ENCODE measurements at places on chromosomes 12 and 14. TPM values are rescaled to one million over a fixed set of nuclear protein-coding genes. Genes with fewer than 3 reads are reported as not detected.

SIX6 gene
- not detected for total RNA-seq

KCNC2 gene
- not detected for total RNA-seq

C1S gene
- 1.6 TPM for total RNA-seq

PABPN1 gene
- total RNA-seq: 259 TPM

TSPAN8 gene
- total RNA-seq: not detected

SCN8A gene
- 0.86 TPM for total RNA-seq

DDX51 gene
- total RNA-seq: 39.9 TPM

FZD10 gene
- not detected for total RNA-seq

GRCh38 chr14:95452176-95452892 is 64.1 kb downstream of the SYNE3 start:
- no peaks in the 10 kb centered on the region for H3K27me3 ChIP-seq
- H3K4me1 ChIP-seq: peaks cover 8% of the 10 kb centered on the region

GRCh38 chr12:59182658-59183455 is 262.6 kb upstream of the LRIG3 start:
- H3K27ac ChIP-seq: no peak overlapping the region
- no peak overlapping the region for H3K4me3 ChIP-seq
- no peaks in the 10 kb centered on the region for H3K4me1 ChIP-seq
- no peaks in the 10 kb centered on the region for H3K36me3 ChIP-seq
- no peaks in the 10 kb centered on the region for H3K27me3 ChIP-seq
- no peak for DNase-seq

DNA sequence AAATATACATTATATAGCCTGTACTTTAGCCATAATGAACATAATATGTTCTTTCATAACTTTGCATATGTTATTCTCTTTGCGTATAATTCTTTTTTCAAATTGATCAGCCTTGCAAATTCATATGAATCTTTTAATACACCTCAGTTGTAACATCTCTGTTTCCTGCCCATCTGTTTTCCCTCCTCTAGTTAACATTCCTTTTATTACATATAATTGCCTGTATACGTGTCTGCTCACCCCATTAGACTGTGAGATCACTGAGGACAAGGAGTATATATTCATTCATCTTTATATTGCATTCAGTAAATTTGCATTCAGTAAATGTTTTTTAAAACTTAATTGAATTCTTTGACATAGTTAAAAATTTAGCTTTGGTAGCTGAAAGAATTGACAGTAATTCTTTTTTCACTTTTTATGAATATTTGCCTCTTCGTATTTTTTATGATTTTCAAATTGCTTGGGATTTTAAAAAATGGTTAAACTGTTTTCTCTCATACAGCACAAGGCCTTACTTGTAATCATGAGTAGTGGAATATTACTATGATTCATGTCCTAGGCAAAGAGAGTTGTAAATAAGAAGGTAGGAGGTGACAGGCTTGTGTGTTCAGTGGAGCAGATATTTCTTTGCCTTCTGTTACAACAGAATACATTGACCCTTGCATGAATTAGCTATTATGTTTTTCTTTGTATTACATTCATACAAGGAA is 32.8 kb upstream of the KLHL42 start:
- DNase-seq: no peak
- no peaks in the 10 kb centered on the region for H3K4me1 ChIP-seq
- H3K27ac ChIP-seq: no peak overlapping the region
- H3K4me3 ChIP-seq: no peak overlapping the region

GRCh38 chr12:42236017-42236416 is 2.0 kb downstream of the YAF2 start:
- no peak for DNase-seq
- H3K27ac ChIP-seq: no peak overlapping the region
- H3K36me3 ChIP-seq: peaks cover 30% of the 10 kb centered on the region
- H3K4me3 ChIP-seq: no peak overlapping the region
- peaks cover 40% of the 10 kb centered on the region for H3K4me1 ChIP-seq

DNA sequence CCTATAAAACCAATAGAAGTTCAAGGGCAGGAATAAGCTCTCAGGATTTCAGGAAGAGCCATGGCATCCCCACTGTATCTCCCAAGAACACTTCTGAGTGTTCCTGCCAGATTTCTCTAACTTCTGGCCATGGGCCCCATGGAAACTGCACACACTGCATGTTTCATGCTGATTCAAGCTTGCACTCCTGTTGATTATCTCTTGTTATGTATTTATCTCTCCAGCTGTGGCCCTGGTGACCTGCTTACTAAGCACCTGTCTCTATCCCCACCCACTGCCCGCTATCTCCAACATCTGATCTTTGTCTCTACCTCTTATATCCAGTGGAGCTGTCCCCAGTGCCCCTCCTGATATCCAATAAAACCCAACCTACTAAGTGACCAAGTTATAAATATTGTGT is 285.3 kb downstream of the PDZRN4 start:
- H3K27ac ChIP-seq: no peak overlapping the region
- H3K36me3 ChIP-seq: no peaks in the 10 kb centered on the region
- no peak overlapping the region for H3K4me3 ChIP-seq

DNA sequence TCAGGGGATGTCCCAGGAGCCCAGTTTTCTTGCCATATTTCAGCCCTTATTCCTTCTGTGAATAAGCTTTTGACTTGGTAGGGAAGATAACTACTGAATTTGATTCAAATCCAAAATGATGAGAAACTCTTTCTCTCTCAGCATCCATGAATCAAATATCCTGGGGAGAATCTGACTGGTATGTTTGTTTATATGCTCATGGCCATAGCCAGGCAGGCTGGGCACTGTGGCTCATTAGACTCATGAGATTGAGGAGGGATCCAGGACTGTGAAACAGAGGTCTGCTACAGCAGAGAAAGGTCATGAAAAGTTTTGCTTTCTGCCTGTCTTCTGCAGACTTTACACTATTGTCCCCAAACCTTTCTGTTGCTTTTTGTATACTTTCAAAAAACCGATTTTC is 346.4 kb upstream of the ATP2B1 start:
- H3K4me3 ChIP-seq: no peak overlapping the region
- no peaks in the 10 kb centered on the region for H3K27me3 ChIP-seq
- no peak for DNase-seq
- H3K36me3 ChIP-seq: no peaks in the 10 kb centered on the region

DNA sequence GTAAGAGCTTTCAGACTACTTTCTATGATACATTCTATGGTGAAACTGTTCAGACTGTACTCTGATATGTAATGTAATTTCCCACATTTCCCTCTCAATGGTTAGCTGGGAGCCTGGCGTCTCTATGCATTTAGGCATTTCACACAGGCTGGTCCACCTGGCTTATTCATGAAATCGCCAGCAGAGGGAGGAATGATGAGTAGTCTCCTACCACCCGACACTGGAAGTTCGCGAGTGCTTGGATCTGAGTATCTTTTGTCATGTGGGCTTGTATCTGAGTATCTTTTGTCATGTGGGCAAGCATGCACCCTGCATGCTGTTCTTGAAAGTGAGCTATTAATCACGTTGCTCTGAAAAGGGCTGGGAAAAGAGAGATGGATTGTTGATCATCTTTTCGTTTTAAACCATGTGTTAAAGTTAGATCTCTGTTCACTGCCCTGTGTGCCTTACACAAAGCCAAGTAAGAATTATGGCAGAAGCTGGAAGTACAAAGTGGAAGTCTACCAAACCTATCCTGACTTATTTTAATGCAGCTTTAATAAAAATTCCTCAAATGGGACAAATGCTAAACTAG is 235.0 kb downstream of the ATP23 start:
- no peak overlapping the region for H3K4me3 ChIP-seq
- peaks cover 4% of the 10 kb centered on the region for H3K4me1 ChIP-seq
- no peaks in the 10 kb centered on the region for H3K36me3 ChIP-seq
- H3K27me3 ChIP-seq: peaks cover 20% of the 10 kb centered on the region

DNA sequence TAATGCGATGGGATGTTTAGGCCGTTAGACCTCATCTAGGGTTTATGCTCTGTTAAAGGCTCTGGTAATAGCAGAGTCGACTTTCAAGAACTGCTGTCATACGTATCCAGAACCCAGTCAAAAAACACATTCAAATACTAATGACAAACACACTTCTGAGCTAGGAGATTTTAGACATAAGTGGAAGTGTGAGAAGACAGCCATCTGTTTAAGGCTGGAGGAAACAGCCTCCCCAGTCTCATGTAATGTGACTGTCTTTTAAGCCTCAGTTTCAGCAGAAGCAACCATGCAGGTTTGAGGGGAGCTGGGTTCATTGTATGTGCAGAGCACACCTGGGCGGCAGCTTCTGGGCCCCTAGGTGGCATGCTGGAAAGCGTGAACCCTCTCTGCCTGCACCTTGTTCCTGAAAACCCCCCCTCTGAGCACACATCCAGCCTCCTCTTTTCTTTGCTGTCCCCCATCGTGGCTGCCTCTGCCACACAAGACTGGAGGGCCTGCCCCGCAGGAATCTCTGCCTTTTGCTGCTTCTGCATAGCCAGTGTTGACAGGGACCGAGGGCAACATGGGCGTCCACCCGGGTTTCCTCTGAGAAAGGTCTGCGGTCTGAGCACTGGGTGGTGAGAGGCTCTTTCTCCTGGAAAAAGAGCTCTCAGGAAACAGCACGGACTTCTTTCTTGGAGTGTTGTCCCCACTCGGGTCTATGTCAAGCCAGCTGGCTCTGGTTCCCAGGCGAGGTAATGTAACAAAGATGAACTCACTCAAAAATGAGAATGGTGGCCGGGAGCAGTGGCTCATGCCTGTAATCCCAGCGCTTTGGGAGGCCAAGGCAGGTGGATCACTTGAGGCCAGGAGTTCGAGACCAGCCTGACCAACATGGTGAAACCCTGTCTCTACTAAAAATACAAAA is 11.6 kb downstream of the WNT5B start:
- no peak overlapping the region for H3K4me3 ChIP-seq
- H3K27ac ChIP-seq: no peak overlapping the region
- H3K36me3 ChIP-seq: no peaks in the 10 kb centered on the region
- no peaks in the 10 kb centered on the region for H3K27me3 ChIP-seq

GRCh38 chr12:75205558-75205957 is 4.1 kb downstream of the KCNC2 start:
- no peak overlapping the region for H3K4me3 ChIP-seq
- DNase-seq: no peak
- H3K27me3 ChIP-seq: peaks cover 24% of the 10 kb centered on the region

- H3K4me1 ChIP-seq: no peaks in the 10 kb centered on the region
- H3K27ac ChIP-seq: no peak overlapping the region
- peaks cover 25% of the 10 kb centered on the region for H3K36me3 ChIP-seq
Observed at GRCh38 chr12:12398026-12398859, 41.4 kb downstream of the BORCS5 start.

GRCh38 chr14:92847278-92847677 is 53.2 kb downstream of the GOLGA5 start:
- H3K4me1 ChIP-seq: peaks cover 40% of the 10 kb centered on the region
- H3K27ac ChIP-seq: no peak overlapping the region
- DNase-seq: no peak
- H3K27me3 ChIP-seq: peaks cover 1% of the 10 kb centered on the region

GRCh38 chr12:82870771-82871377 is 184.2 kb downstream of the TMTC2 start:
- no peak for DNase-seq
- H3K4me3 ChIP-seq: no peak overlapping the region
- H3K27me3 ChIP-seq: no peaks in the 10 kb centered on the region
- no peak overlapping the region for H3K27ac ChIP-seq
- peaks cover 4% of the 10 kb centered on the region for H3K4me1 ChIP-seq

GRCh38 chr12:76190299-76190698 is 105.8 kb upstream of the NAP1L1 start:
- H3K4me3 ChIP-seq: no peak overlapping the region
- H3K36me3 ChIP-seq: no peaks in the 10 kb centered on the region
- no peaks in the 10 kb centered on the region for H3K4me1 ChIP-seq
- H3K27me3 ChIP-seq: peaks cover 23% of the 10 kb centered on the region
- no peak overlapping the region for H3K27ac ChIP-seq

DNA sequence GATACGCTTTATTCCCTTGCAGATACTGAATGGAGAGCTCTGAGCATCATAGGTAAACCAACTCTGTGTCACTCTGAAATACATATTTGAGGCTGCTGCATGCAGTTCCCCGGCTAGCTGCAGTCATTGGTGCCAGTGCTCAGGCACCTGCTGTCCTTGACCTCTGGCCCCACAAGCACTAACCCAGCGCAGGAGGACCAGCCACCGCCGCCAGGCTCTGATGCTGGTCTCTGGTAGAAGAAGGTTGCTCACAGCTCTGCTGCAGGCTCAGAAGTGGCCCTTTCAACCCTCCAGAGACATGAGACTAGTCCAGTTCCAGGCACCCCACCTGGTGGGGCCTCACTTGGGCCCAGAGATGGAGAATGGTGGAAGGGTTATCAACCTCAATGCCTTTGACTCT is 34.5 kb upstream of the PTPRB start:
- no peak for DNase-seq
- no peaks in the 10 kb centered on the region for H3K4me1 ChIP-seq
- H3K27ac ChIP-seq: no peak overlapping the region
- H3K36me3 ChIP-seq: no peaks in the 10 kb centered on the region
- no peaks in the 10 kb centered on the region for H3K27me3 ChIP-seq

DNA sequence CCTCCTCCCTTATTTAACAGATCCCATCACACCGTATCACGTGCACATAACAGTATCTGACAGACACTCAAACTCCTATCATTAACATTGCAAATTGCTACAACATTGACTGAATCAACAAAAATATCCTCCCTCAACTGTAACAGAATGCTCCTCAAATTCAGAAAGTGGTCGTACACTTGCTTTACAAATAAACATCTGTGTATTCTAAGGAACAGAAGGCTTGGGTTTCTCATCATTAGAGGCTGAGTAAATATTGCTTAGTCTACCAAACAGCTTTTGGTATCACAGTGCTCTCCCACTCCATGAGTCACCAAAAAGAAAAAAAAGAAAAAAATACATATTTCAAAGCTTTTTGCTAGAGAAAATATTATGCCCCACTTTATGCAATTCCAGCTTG is 23.9 kb downstream of the FERMT2 start:
- peaks cover 1% of the 10 kb centered on the region for H3K4me1 ChIP-seq
- no peak for DNase-seq
- no peak overlapping the region for H3K4me3 ChIP-seq
- H3K27me3 ChIP-seq: peaks cover 3% of the 10 kb centered on the region

DNA sequence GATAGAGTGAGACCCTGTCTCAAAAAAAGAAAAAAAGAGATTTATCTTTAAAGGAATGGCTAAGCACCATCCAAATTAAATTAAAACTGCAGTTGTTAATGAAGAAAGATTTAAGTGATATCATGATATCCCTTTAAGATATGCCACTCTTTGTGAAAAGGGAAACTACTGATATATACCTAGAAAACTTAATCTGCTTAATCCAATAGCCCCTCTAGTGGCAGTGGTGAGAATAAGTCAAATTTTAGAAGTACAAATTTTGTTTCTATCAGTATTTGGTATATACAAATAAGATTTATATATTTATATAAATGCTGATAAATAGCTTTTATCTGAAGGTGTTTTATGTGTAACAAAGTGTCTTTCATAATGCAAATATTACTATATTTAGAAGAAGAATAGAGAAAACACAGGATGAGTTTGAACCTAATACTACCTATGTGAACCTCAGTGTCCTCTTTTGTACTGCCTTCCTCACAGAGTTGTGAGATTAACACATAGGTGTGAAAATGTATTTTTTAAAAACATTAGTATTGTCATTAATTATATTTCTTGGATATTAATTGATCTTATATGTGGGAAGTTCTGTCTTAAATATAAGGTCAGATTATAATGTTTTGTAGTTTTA is 51.4 kb upstream of the GARIN2 start:
- H3K27me3 ChIP-seq: no peaks in the 10 kb centered on the region
- peaks cover 2% of the 10 kb centered on the region for H3K36me3 ChIP-seq
- H3K27ac ChIP-seq: no peak overlapping the region
- DNase-seq: no peak
- H3K4me3 ChIP-seq: no peak overlapping the region
- H3K4me1 ChIP-seq: no peaks in the 10 kb centered on the region
